ENCODE measurements at places on chromosomes 7 and 10. TPM values are rescaled to one million over a fixed set of nuclear protein-coding genes. Genes with fewer than 3 reads are reported as not detected.

C10orf67 gene
- total RNA-seq: 1.8 TPM

SYT15 gene
- total RNA-seq: 2.7 TPM

PNLIPRP3 gene
- not detected for total RNA-seq

RARRES2 gene
- total RNA-seq: 68.7 TPM

LRIT1 gene
- not detected for total RNA-seq

CCZ1 gene
- total RNA-seq: 43.0 TPM

ERVW-1 gene
- not detected for total RNA-seq

SFTPD gene
- total RNA-seq: 0.53 TPM

TLL2 gene
- total RNA-seq: 0.53 TPM

GLI3 gene
- 17.5 TPM for total RNA-seq

MRLN gene
- 26.3 TPM for total RNA-seq

GPC2 gene
- 12.3 TPM for total RNA-seq

DKK1 gene
- total RNA-seq: 9.6 TPM

GLCCI1 gene
- 22.8 TPM for total RNA-seq

PDE6C gene
- total RNA-seq: not detected

HOXA7 gene
- 10.2 TPM for total RNA-seq

ECHDC3 gene
- total RNA-seq: 30.1 TPM

SPDYE2 gene
- not detected for total RNA-seq
